Posterior cingulate gyrus (tissue), 11 donors: ENCODE measurements at places on chromosomes 12 and 14.

GRCh38 chr14:90576581-90576980 lies 179.8 kb downstream of the CALM1 start:
- DNase-seq: no peak

DNA sequence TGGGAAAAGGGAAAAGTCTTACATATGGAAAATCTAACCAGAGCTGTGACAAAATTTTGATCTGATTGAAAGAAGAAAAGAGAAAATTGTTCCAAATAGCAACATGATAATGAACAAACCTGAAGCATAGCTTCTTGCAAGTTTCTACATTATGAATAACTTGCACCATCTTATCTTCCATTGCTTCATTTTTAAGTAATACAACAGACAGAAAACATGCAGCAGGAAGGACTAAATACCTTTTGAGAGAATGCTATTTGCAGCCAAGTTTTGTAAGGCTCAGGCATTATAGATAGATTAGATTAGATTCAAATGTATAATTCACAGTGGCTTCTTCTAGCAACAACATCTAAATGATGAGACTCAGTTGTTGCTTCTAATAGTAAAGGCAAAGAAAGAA lies 441.4 kb downstream of the AEBP2 start:
- no peak for DNase-seq

- no peak for DNase-seq
Measured at GRCh38 chr12:76471579-76471978, 88.0 kb downstream of the OSBPL8 start.

GRCh38 chr12:53102883-53103807 lies at the start of gene SOAT2:
TSS of gene SOAT2 (plus strand) at chr12:53103486. CDS start at chr12:53103578, 92 bp downstream.
- no peak for DNase-seq

DNA sequence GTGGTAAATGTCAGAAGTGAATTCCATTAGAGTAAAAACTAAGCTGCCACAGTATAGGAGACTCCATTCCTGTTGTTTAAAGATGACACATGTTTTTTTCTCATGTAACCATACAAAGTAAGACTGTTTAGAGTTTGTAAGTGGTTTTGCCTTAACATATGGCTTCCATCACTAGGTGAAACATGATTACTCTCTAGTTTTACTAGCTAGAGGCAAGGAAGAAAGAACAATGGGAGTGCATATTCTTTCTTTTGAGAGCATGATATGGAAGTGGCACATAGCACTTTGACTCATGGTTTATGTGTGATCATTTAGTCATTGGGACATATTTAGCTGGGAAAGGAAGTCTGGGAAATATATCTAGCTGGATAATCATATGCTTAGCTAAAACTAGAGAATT lies 7.7 kb downstream of the ATF7IP start:
- DNase-seq: no peak
